ENCODE measurements at places on chromosomes 2 and 18. TPM values are rescaled to one million over a fixed set of nuclear protein-coding genes. Genes with fewer than 3 reads are reported as not detected.

DNA sequence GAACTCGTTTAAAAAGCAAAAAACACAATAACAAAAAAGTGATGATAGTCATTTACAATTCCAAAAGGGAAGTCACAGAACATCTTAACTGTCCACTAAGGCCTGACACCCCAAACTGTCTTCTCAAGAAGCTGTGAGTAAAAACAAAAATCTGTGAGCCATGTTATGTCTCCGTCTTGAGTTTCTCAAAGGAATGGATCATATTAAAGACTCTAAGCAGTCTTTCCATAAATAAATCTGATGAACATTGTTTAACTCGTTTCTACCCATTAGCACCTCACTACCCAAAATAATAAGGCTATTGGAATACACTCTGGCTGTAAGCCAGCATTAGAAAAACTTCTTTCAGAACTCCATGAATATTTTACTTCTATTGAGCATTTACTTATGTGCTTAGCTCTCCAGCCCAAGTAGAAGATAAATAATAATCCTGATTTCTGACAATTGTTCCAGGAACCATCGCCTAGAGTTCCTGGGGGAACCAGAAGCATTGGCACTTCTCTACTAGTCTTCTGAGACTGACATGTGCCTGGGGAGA is 396.0 kb downstream of the STK39 start:
- no peak for DNase-seq

DNA sequence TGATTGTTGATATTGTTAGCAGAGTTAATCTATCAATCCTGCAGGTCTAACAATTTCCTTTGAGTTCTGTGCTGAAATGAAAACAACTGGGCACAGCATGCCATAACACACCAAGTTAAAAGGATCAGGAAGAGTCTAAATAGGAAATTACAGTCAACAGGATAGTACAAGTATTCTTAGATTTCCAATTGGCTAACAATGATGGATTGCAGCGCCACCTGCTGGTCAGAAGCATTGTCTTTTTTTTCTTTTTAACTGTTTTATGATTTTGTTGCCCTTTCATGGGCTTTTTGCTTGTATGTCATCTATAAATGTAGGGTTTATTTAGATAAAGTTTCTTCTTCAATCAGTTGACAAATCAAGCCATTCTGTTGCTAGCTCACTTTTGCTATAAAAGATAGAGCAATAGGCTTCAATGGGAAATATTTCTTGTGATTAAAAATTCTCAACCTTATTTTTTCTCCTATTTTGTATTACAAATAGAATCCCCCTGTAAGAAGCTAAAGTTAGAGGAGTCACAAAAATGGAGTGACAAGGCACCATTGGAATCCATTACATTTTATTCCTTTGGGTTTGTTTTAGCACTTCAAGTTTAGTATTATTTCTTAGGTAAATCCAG is 40.8 kb upstream of the RPRM start:
- peak; percentile 47 for DNase-seq

- no peak for DNase-seq
These were observed 89.2 kb downstream of the PLCL1 start for GRCh38 chr2:197893403-197894177.

GRCh38 chr2:8590938-8591337 is 90.9 kb upstream of the ID2 start:
- DNase-seq = no peak

The KATNAL2 gene
- 6.9 TPM for total RNA-seq

The CRYGC gene
- not detected for total RNA-seq

The LCT gene
- not detected for total RNA-seq
